Erythroblast (primary cell): ENCODE measurements at places on chromosomes 12 and 14.

- DNase-seq = no peak
These were observed 14.9 kb downstream of the FOXA1 start for GRCh38 chr14:37580146-37580545.

- DNase-seq = peak; percentile 36
These were observed 1.3 kb upstream of the DYRK2 start for GRCh38 chr12:67647181-67647798.

GRCh38 chr14:72591391-72591790 is 302.5 kb downstream of the DPF3 start:
- DNase-seq = no peak

DNA sequence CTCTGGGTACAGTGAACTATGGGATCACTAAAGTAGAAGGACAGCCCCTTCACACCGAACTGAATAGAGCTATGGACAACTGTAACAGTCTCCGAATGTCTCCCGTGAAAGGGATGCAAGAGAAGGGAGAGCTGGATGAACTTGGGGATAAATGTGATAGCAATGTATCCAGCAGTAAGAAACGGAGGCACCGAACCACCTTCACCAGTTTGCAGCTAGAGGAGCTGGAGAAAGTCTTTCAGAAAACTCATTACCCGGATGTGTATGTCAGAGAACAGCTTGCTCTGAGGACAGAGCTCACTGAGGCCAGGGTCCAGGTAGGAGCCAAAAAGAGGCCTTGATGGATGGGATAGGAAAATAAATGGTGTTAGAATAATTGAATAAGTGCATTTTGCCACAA is 3.5 kb downstream of the ALX1 start:
- no peak for DNase-seq

- peak; percentile 12 for DNase-seq
These were observed 10.1 kb upstream of the GRIP1 start for GRCh38 chr12:66688846-66689439.

DNA sequence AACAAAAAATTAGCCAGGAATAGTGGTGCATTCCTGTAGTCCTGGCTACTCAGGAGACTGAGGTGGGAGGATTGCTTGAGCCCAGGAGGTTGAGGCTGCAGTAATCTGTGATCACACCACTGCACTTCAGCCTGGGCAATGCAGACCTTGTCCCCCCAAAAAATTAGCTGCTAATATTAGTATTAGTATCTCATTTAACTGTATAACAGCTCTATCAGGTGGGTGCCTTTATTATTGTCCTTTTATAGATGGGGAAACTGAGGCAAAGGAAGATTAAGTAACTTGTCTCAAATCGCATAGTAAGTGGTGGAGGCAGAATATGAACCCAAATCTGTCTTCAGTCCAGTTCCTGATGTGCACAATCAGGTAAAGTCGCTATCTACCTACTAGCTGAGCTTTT is 142.3 kb upstream of the CRY1 start:
- no peak for DNase-seq

DNA sequence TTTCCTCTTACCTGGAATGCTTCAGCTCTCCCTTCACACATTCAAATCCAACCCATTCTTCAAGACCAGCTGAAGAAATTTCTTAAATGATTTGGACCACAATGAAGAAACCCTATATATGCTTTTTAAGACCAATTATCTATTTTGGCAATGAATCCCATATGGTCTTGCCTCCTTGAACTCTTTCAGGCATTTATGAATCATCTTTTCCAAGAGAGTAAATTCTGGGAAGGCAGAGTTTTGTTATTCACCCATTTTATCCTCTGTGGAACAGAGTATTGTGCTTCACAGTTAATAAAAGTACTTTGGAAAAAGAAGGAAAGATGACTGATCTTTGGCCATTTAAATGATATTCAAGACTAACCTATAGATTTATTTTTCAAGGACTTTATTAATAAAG is 14.0 kb downstream of the GIT2 start:
- no peak for DNase-seq

- no peak for DNase-seq
These were observed 57.2 kb upstream of the ATP2A2 start for GRCh38 chr12:110223777-110224378.

DNA sequence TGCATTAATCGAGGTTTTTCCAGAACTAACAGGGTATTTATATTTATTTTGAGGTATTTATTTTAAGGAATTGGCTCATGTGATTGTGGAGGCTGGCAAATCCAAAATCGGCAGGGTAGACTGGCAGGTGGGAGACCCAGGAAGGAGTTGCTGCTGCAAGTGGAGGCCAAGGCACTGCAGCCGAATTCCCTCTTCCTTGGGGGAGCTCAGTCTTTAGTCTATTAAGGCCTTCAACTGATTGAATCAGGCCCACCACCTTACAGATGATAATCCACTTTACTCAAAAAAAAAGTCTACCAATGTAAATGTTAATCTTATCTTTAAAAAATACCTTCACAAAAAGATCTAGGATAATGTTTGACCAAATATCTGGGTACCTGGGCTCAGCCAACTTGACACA is 1.2 kb upstream of the OAS2 start:
- DNase-seq = no peak

GRCh38 chr12:110776410-110776809 is 33.7 kb upstream of the PPP1CC start:
- DNase-seq = no peak

- no peak for DNase-seq
These were observed 26.2 kb downstream of the SLC4A8 start for GRCh38 chr12:51450806-51451205.

GRCh38 chr12:92257261-92257660 is 111.6 kb upstream of the BTG1 start:
- no peak for DNase-seq

DNA sequence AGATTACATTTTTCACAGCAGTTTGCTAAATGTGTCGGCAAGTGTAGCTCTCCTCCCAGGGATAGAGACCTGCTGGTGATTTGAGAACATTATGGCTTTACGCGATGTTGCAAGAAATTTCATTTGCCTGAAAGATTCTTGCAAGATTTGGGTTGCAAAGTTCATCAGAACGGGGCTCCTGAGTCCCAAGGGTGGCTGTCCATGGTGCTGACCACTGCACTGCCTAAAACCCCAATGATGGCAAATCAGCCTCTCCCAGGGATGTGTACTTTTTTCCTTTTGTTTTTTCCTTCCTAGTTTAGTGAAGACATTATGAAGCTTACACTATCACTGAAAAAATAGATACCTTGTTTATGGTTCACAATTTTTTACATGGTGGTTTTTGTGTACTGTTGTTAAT is 85.4 kb downstream of the WSCD2 start:
- DNase-seq = peak; percentile 53

DNA sequence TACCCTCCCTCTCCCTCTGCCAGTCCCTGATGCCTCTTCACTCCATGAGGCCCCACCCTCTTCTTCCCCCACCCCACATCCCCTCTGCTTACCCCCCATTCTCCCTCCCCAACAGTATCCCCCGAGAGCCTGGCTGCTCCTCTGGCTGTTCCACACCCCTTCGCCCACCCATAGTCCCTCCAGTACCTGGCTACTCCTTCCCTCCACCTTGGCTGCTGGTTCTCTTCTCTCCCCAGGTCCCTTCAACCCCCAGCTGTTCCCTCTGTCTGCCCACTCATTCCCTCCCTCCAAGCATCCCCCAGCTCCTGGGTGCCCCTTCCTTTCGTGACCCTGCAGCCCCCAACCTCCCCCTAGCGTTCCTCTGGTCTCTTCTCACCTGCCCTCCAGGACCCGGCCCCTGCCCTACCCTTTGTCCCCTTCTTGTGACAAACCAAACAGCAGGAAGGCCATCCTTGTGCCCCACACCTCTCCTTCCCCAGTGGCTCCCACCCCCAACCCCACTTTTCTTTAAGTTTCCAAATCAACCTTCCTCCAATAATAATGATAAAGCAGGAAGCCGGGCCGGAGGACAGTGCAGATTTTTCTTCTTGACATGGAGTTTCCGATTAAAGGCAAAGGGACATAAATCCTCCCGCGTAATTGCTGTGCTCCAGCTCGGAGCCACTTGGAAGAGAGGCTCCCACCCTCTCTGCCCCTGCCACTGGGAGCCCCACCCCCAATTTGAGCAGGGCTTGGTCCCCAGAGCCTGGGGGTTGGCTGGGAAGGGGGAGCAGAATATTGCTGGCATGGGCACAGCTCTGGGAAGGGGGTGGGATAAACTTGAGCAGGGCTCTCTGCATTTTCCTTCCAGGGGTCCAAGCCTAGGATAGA is 40.0 kb downstream of the SMUG1 start:
- no peak for DNase-seq

GRCh38 chr14:23608454-23608853 is 27.7 kb upstream of the DHRS2 start:
- no peak for DNase-seq

DNA sequence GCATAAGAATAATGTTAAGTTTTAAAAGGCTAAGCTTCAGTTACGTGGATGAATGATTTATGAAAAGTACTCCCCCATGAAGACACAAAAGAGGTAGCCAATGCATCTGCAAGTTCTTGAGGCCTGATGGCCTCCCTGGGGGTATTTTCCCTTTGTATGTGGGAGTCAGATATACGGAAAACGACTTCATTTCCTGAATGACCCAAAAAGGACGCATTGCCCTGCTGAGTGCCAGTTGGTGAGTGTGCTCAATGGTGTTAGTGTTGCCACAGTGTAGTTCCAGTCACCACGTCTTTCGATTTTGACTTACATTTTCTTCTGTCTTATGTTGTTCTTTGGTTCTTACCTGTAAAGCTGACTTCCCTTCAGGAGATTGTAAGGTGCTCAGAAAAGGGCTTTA is 8.0 kb downstream of the ETV6 start:
- no peak for DNase-seq

DNA sequence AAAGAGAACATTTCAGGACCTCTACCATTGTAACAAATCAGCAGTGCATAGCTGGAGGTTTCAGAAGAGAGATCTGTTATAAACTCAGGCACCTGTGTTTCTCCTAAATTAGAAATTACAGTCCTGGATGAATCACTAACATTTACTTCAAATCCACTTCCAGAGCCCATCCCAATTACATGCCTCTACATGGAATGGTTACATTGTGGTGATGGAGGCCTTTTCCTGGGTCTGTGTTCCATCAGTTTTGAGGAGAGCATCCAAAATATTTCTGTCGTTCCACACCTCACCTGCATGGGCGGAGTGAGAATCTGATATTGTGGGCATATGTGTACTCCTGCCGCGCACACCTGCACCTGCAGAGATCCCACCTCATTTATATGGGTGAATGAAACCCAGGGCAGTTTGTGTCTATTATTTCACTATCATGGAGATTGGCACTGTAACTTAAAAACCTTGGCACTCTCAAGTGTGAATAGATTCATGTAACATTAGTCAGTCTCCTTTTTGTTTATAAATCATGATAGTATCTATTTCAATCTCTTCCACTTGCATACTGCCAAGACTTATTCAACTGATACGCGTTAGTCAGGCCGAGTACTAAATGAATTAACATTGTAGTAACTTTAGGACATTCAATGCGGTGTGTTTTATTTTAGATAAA is 215.1 kb upstream of the FAR2 start:
- DNase-seq = no peak

DNA sequence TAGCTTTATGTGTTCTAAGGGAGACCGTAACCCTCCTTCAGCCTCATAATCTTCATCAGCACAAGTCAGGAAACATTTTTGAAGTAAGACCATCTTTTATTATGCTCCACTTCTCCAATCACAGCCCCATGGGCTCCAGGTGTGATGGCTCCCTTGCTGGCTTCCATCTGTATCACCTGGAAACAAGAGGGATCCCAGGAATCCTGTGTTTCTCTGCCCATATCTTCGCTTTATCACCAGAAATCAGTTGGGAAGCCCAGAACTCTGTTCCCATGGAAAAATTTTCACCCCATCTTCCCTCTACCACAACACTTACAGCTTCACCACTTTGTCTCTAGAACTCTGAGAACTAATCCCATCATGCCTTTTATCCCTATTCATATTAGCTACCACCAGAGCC is 68.3 kb downstream of the METTL25 start:
- DNase-seq = no peak

DNA sequence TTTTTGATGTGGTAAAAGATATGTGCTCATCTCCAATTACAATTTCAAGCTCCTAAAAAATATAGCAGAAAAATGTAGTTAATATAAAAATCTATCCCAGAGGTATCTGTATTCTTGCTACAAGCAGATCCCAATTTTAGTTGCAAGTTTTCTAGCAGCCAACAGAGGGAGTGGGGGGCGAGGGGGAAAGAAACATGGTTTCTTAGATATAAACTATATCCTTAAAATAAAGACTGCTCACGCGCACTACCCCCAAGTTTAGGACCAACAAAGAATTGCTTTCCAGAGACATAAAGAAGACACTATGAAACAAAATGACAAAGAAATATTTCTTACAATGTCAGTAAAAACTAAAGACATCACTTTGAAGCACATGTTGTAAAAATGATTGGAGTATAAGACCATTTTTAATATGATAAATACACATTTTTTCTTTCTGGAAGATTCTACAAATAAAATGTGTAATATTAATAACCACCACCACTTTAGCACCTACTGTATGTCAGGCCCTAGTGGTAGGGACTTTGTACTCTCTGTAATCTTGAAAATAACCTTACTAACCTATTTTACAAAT is 5.4 kb downstream of the MAGOHB start:
- DNase-seq = peak; percentile 39

- no peak for DNase-seq
These were observed 83.1 kb upstream of the TSPAN8 start for GRCh38 chr12:71240946-71241345.

DNA sequence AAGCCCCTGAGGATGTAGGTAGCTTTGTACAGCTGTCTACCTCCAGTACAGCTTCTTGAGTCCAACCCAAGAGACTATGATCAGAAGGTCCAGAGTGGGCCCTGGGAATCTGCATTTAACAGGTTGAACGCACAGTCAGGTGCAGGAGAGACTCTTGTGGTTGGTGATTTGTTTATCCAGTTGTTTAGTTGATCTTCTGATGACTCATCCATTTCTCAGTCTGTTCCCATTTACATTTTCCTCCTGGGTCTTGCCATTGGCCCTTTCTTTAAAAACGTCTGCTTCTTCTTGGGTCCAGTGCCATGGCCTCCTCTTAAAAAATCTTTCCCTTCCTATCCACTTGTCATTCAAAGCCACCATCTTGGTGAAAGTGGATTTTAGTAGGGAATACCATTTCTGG is 734.2 kb downstream of the MED13L start:
- no peak for DNase-seq

- no peak for DNase-seq
These were observed 9.6 kb downstream of the PTPN21 start for GRCh38 chr14:88545256-88545655.

- no peak for DNase-seq
These were observed 257.2 kb upstream of the DIO2 start for GRCh38 chr14:80468331-80469122.

DNA sequence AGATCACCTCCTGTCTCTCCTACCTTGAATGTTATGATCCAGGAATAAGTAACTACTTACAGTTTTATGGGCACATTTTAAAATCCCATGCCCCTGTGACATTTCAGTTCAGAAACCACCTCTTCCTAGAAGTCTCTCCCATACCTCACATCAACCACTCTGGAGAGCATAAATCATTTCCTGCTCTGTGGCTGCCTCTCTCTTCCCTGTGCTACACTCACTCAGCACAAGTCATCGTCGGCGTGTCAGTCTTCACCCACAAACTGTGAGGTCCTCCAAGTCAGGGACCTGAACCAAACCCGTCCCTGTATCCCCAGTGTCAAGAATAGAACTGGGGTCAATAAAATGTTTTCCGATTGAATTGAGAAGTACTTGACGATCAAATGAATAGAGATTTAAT is 863.3 kb downstream of the BCL11B start:
- no peak for DNase-seq

GRCh38 chr12:84361651-84362551 is 550.7 kb downstream of the SLC6A15 start:
- no peak for DNase-seq
